Bronchial epithelial cell (primary cell): ENCODE measurements at places on chromosomes 12 and 14. TPM values are rescaled to one million over a fixed set of nuclear protein-coding genes. Genes with fewer than 3 reads are reported as not detected.

NINJ2 gene
- 0.26 TPM in 2 replicates for total RNA-seq

ZNF84 gene
- total RNA-seq = 22.4 TPM in 2 replicates

SLC4A8 gene
- 0.26 and 0.64 TPM in 2 replicates for total RNA-seq

CACNA1C gene
- total RNA-seq = not detected in 2 replicates

SLC2A14 gene
- total RNA-seq = not detected in 2 replicates
